Spinal cord (tissue), 10 donors: ENCODE measurements at places on chromosomes 6 and 20. TPM values are rescaled to one million over a fixed set of nuclear protein-coding genes. Genes with fewer than 3 reads are reported as not detected.

NQO2 gene
- 45.2 TPM for polyA plus RNA-seq

SNRNP48 gene
- polyA plus RNA-seq: 14.5 TPM

MOG gene
- 225 TPM for polyA plus RNA-seq

DSP gene
- 39.1 TPM for polyA plus RNA-seq

WFDC2 gene
- 64.9 TPM for polyA plus RNA-seq
